Hematopoietic multipotent progenitor cell treated with erythropoietin and hydrocortisone succinate and interleukin-3 and kit ligand, for 17 days (in vitro differentiated cells): ENCODE measurements at places on chromosomes 13 and 19.

DNA sequence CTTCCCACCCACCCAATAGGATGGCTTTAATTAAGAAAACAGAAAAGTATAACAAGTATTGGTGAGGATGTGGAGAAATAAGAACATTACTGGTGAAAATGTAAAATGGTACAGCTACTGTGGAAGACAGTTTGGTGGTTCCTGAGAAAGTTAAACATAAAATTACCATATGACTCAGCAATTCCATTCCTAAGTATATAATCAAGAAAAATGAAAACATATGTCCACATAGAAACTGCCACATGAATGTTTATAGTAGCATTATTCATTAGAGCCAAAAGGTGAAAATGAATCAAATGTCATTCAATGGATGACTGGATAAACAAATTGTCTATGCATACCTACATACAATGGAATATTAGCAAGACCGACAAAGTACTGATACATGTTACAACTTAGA lies 16.9 kb downstream of the DZIP1 start:
- no peak for DNase-seq

- no peak for DNase-seq
Observed at GRCh38 chr13:29934531-29935308, 84.3 kb upstream of the UBL3 start.

DNA sequence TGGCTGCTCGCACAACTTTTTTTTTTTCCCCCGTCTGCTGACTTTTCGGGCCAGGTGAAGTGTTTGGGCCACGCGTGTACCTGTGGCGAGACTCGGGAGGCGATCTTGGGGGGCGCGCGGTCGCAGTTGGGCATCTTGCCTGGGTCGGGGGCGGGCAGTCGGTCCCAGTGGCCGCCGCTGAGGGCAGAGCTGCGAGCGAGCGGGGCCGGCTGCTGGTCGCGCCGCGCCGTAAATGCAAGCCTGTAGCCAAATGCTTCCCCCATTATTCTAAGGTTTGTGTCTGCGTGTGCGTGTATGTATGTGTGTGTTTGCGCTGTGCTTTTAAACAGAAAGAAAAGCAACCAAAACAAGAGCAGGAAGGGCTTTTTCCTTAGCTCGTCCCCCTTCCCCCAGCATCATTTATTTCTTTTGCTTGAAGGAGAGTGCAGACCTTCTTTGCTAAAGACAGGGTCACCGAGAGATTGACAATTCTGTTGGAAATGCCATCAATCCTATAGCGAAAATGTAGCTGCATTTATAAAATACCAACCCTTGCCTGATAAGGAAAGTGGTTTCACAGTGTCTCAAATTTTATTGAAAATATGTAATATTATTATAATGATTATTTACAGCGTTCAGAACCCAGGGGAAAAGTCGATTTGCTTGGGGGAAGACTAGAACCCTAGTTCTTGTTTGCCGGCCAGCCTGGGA lies 143.2 kb upstream of the ZNF536 start:
- no peak for DNase-seq

DNA sequence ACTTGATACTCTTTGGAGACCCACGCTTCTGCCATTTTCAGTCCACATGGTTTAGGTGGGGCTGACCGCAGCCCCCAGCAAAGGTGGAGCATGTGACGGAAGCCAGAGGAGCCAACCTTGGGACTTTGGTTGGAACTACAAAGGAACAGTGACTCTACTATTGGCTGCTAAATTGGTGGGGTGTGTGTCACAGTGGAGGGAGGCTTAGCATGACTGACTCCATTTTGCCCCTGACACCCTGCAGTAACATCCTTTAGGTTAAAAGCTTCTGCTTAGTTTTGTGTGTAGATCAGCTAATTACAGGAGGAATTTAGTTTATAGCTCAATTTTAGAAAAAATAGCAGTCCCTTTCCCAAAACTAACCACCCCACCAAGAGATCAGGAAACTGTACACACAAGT lies 6.6 kb downstream of the SDHAF1 start:
- no peak for DNase-seq

GRCh38 chr19:13100841-13101589 lies 1.6 kb downstream of the LYL1 start:
- DNase-seq: peak; percentile 82

- no peak for DNase-seq
Observed at GRCh38 chr19:31089681-31090080, 259.6 kb downstream of the TSHZ3 start.

DNA sequence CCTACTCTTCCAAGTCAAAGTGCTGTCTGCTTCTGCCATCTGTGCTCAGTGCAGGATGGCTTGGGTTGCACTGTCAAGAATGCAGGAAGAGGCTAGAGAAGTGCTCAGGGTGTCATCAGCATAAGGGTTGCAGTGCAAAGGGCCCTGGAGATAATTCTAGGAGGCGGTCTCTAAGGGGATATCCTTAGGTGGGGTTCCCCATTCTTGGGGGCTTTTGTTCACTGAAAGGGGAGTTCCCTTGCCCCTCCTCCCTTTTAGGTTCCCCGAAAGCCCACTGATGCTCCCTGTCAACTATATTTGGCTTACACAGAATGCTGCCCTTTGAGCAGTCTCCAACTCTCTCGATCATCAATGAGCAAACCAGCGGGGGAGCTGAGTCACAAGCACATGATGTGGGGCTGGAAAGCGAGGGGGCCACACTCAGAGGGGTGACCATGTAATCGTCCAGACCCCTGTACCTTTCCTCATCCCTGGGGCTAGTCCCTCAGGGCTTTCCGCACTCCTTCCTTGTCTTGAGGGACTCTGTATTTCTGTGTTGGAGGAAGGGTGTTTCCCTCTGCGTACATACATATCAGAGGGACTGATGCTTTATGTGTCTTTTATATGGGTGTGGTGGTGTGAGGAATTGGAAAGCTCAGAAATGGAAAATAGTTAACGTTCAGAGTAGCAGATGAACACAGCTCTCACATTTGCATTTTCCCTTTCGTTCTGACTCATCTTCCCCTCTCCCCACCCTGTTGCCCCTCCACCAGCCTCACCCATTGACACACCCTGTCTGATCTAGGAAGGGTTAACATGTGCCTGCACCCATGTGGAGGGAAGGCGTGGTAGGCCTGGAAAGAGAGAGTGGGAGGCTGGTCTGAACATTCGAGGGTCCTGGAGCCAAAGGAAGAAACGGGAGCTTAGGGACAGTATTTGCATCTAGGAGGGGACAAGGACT lies 6.7 kb downstream of the ZBTB32 start:
- DNase-seq: no peak

DNA sequence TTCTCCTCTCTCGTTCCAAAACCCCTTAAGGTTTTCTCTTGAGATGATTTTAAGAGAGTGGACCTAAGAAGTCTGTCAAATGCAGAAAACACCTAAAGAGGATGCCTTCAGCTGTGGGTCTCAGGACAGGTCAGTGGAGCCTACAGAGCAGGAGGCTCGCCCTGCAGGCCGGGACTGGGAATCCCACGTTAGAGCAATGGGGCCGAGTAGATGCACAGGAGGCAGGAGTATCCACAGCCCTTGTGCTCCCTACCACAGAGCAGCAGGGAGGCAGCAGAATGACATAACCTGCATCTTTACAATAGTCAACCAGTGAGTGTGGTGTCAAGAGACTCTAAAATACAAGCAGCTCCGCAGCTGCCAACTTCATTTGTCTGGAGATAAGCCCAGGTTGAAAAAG lies 229.4 kb downstream of the MTUS2 start:
- DNase-seq: no peak
